Right ventricle myocardium superior (tissue), 1 donor: ENCODE measurements at places on chromosomes 1 and 21.
A peak's percentile ranks its signal among the peaks of the same experiment; 100 is the strongest.

DNA sequence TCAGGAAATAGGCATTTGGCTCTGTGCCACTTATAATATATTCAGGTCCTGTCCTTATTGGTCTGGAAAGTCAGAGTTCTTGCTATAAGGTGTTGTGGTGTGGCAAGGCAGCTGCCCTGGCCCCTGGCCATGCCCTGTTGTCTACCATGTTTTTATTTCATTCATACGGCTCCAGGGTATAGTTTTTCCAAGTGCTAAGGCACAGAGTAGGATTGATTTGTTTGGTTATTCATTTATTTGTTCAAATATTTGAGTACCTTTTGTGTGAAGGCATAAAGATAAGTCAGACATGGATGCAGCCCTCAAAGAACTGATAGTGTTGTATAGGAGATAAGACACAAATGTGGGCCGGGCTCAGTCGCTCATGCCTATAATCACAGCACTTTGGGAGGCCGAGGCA lies 10.1 kb downstream of the ZBTB8B start:
- DNase-seq: no peak

- peak; percentile 86 for DNase-seq
These were observed 2.1 kb upstream of the PEX10 start for GRCh38 chr1:2414297-2414958.

GRCh38 chr21:44401386-44402160 lies 48.2 kb downstream of the TRPM2 start:
- DNase-seq: no peak

DNA sequence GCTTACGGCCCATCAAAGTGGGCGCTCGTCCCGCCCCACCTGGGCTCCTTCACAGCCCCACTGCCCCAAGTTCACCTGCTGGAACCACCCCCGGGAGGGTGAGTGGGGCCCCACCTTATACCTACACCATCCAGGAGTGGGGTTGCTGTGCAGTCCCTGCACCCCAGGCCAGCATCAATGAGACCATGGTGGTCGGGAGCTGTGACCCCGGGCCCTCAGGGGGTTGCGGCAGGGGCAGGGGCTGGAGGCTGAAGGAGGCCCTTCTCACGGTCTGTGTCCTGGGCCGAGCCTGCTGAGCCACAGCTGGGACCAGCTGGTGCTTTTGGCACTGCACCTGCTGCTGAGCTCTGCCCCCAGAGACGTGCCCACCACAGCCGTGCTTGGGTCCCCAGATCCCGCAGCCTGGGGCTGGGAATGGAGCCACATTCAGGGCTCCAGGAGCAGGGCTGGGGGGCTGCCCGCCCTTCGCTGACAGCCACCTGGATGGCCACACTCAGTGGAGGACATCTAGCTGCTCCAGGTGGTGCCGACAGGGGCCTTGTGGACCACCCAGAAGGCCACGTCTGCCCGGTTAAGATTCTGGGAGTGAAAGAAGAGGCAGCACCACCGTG lies 17.4 kb downstream of the ACTRT2 start:
- peak; percentile 30 for DNase-seq

GRCh38 chr1:188089461-188089860 lies 1260.7 kb downstream of the PLA2G4A start:
- DNase-seq: no peak
